CD4-positive, alpha-beta T cell treated with Interleukin-1 beta for 1 hour (primary cell): ENCODE measurements at places on chromosomes 6 and 20.

DNA sequence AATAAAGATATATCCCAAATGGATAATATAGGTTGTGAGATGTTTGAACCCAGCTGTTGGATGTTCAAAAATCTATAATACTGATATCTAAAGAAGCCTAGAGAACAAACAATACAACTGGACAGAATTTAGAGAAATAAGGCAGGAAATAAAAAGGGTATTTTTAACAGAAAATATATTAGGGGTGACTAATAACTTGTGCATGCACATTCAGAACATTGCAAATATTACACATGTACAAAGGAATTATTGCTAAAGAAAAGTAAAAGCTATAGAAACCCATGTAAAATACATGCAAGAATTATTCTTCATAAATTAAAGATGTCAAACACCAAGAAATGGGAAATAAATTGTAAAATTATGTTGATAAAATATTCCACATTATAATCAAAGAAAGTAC, 32.7 kb upstream of the HCRTR2 start:
- no peak for DNase-seq

DNA sequence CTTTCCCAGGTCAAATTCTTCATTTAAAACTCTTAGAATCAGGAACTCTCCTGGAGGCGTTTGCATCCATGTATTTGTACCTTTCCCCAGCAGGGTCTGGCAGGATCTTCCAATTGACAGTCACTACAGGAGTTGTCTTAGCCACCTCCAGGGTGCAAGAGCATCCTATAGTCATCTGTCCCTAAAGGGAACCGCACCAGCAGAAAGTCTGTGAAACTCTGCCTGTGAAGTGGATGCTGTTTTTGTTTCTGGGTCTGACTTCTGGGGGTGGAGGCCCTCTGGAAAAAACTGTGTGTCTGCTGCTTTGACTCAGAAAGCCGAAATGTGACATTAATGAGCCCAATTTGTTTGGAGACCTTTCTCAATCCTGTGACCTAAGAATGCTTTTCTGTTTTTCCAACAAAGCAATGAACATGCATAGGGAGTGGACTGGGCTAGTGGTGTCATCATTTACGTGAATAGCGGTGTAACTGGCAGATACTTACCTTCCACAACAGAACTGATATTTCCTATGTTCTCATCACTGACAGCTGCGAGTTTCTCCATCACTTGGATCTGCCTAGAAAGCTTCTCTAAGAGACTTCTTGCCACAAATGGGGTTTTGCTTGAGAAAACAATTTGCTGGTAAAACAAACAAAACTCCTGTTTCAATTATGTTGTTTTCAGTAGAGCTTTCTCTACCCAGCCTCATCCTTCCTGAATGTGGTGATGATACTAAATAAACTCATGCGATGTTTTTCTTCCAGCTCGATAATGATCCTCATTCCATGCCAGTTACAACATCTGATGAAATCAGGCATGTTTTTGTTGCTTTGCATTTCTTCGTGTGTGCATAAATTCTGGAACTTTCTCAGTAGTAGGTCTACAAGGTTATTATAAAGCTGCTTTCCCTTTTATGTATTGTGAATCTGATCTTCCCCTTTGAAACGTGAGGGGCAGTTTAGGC, 33.3 kb upstream of the ARMH2 start:
- DNase-seq = no peak

- no peak for DNase-seq
Measured at GRCh38 chr6:73564578-73565345, 43.9 kb upstream of the EEF1A1 start.

DNA sequence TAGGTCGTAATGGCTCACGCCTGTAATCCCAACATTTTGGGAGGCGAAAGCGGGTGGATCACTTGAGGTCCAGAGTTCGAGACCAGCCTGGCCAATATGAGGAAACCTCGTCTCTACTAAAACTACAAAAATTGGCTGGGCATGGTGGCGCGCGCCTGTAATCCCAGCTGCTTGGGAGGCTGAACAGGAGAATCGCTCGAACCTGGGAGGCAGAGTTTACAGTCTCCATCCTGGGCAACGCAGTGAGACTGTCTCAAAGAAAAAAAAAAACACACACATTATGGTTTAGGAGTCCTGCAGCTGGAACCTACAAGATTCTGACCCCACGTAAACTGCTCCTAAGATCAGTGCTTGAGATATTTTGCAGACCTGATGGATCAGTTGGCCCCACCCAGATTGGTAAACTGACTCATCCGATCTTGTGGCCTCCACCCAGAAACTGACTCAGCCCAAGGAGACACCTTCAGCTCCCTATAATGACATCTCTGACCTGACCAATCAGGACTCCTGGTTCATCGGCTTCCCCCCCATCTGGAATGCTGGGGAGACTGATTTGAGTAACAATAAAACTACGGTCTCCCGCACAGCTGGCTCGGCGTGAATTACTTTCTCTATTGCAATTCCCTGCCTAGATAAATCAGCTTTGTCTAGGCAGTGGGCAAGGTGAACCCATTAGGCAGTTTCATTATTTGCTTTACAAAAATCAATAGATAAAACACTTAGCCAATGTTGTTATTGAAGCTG, 96.2 kb upstream of the BTN3A2 start:
- DNase-seq = no peak

DNA sequence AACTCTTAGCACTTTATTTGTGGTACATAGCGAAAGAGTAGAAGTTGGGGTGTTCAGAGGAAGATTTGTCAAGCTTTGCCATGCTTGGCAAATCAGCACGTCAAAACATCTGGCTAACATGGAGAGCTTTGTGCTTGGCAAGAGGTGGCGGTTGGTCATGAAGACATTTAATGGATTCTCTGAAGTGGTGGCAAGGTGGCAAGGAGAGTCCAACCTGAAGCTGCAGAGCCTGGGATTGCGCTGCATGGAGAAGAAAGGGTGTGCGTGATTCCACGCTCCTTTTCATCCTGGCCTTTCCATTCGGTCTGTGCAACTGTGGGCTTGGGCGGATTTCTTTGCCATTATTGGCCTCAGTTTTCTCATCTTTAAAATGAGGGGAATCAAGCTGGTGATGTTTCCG, 3.1 kb downstream of the PYGB start:
- DNase-seq = no peak

GRCh38 chr6:110554441-110554840, 78.0 kb upstream of the SLC22A16 start:
- no peak for DNase-seq

- no peak for DNase-seq
Measured at GRCh38 chr6:25793970-25794369, 37.9 kb downstream of the SLC17A1 start.

DNA sequence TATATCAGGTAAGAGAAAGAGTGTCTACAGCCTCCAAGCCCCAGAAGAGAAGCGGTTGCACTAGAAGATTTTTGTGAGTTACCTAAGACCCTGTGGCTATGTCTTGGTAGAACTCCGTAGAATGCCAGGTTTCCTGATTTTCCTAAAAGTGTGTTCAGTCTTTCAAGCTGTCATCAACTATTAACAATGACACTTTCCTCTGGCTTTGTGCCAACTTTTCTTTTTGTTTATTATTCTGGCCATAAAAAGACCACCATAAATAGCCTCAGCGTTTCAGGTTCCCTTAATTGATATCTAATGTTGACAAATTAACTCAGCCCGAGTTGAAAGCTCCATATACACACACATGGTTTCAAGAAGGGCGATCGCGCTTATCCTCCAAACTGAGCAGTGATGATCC, 1.2 kb downstream of the PAK5 start:
- DNase-seq = no peak

DNA sequence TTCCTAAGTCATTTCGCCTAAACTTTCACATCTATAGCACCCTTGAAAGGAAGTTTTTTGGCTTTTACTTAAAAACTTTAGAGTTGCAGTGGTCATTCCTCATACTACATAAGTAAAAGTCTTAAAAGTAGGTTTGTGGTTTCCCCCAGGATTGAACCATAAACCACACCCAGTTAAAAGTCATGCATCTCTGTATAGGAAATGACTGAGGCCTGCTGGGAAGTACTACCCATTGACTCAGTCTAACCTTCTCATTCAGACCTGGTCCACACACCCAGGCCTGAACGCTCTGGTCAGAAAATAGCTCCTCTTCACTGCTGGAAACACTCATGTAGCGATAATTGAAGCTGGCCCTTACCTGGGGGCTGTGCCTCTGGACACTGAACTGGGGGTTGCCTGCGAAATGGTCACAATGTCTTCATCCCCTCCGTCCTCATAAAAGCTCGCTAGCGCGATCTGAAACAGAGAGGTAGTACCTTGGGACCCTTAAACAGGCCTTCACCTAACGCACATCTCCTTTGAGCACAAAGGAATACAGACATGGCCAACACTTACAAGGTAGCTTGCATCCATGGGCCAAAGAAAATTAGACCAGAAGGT, 2.6 kb downstream of the NSFL1C start:
- no peak for DNase-seq

DNA sequence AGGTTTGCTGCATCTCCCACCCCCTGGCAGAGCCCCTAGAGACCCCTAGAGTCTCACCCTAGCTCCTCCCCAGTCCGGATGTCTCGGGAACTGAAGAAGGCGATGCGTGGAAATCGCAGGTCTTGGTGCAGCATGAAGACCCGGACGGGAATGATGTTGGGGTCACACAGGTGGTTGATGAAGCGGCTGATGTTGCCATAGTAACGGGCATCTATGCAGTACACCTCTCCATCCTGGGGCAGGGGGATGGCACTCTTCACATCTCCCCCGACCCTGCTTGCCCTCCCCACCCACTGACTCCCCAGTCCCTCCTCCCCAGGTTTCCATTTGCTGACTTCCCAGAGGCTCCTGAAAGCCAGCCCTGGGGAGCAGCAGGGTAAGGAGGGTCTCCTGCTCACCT, 1.8 kb upstream of the SLC44A4 start:
- no peak for DNase-seq

DNA sequence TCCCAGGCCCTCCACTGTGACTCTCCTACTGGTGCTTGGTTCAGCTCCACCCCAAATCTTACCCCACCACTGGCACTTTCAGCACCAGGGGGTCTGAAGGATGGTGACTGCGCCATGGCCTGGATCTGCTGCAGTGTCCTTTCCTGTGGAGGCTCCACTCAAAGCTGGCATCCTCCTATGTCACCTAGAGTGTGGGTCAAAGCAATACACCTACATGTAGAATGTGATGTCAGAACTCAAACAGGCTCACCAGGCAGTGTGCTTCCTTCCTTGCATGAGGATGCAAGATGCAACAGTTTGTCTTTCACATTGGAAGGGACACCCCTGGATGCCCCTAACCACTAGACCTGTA, 32.8 kb upstream of the MICB start:
- DNase-seq = peak; percentile 47

DNA sequence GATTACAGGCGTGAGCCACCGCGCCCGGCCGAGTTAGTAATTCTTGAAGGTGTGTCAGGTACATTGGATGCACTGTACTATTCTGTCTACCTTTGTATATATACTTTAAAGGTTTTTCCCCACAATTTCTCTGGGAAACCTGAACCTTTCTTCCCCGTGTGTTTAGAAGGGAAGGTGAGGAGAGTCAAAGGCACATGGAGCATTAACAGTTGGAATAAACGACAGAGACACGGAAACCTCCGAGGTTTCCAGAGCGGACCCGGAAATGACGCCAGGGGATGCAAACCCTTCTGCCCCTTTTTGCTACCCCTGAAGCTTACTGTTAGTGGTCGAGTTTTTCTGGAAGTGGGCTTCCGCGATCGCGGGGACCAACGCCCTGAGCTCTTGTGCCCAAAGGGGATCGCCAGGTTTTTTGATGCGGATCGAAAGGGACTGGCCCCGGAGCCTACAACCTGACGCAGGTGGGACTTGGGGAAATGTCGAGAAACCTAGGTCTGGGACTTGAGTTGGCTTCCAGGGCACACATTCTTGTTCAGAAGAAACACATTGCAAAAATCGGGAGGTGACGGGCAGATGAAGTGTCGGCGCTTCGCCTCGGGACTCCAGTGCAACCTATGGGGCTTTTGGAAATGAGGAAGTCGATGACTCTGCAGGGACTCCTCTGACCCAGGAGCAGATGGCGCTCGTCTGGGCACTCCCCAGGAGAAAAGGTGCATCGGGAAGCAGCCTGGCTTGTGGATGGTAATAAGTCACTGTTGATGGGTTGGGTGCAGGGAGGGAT, 218.2 kb downstream of the OR2B2 start:
- DNase-seq = peak; percentile 54

GRCh38 chr20:38680500-38681306, 43.6 kb upstream of the SLC32A1 start:
- DNase-seq = peak; percentile 10

DNA sequence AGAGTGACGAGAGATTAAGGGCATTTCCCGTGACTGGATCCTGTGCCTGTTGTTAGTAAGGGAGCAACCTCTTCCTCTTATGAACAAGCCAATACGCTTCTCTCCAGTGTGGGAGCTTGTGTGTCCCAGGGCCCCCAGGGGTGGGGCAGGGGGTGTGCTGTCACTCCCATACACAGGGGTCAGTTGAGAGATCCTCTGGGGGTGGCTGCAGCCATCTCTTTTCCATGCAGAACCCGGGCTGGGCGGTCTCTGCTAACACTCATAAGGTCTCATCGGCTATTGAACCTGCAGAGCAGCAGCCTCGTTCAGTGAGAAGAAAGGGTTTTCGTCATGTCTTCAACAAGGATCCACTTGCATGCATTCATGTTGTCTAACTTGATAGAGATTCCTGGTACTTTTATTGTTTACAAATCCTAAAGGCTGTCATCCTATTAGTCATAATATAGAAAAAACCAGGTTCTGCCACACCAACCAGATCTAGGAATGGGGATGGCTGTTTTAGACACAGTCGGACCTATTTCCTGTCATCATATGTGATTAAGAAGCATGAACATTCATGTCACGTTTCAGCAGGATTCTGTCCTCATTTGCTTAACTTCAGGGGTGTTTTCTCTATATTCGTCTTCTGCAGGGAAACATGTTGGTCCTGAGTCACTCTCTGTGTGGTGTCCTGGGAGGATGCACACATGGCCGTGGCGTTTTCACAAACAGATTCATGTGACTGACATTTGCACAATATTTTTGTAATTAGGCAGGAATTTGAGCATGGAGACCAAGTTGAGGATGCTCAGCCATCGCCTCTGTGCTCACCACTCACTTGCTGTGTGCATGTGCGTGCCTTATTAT, 13.3 kb upstream of the THBS2 start:
- no peak for DNase-seq

- DNase-seq = no peak
Measured at GRCh38 chr20:45423700-45424099, 7.8 kb downstream of the PIGT start.

DNA sequence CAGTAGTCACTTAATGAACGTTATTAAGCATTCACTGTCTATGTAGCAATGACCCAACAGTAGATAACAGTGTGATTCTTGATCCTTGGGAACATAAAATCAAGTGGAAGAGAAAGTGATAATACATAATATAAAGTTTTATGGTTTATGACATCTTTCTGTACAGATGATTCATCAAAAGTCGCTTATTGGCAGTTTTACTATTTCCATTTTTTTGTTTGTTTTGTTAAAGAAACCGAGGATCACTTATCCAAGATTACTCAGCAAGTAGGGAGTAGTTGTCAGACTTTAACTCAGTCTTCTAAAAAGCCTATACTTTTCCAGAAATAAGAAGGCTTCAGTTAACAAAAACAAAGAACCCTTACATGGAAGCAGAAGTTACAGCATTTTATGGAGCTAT, 260.8 kb downstream of the ZFAND3 start:
- no peak for DNase-seq

DNA sequence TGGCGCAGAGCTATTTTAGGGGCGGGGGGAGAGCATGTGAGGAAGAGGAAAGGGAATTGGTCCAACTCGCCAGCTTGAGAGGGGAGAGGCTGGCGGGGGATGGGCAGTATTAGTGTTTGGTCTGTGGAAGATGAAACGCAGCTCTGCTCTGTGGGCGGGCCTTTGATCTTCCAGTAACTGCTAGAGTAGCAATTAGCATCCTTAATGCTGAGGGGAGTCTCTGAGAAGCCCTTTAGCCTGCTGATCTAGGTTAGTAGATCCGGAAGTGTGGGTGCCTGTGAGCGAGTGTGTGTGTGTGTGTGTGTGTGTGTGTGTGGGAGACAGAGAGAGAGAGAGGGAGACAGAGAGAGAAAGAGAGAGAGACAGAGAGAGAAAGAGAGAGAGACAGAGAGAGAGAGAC, 117.2 kb upstream of the BACH2 start:
- DNase-seq = peak; percentile 91
